COR-L47 (cell line): ENCODE measurements at places on chromosomes 3 and 15.

DNA sequence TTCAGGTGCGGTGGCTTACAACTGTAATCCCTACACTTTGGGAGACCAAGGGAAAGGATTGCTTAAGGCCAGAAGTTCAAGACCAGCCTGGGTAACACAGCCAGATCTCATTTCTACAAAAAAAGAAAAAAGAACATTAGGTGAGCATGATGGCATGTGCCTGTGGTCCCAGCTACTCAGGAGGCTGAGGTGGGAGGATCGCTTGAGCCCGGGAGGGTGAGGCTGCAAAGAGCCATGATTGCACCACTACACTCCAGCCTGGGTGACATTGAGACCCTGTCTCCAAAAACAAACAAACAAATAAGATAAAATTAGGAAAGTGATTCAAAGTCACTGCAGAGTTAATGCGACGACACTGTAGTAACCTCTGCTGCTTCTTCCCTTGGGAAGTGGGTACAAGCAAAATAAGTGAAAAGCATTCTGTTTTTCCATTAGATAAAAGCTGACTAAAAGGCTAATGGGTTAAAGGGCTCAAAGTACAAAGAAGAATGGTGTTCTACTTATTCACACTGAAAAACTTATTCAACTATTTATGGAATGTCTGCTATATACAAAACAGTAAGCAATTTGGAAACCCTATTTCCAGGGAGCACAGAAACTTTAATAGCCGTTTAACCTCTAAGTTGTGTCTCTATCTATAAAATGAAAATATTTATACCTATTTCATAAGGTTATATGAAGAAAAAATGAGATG lies 8.0 kb upstream of the RPS27L start:
- no peak for DNase-seq

- DNase-seq: peak; percentile 45
These were observed 30.4 kb upstream of the ALDH1A3 start for GRCh38 chr15:100849021-100849854.

- DNase-seq: no peak
These were observed 397.9 kb upstream of the GOLIM4 start for GRCh38 chr3:168493412-168494205.

DNA sequence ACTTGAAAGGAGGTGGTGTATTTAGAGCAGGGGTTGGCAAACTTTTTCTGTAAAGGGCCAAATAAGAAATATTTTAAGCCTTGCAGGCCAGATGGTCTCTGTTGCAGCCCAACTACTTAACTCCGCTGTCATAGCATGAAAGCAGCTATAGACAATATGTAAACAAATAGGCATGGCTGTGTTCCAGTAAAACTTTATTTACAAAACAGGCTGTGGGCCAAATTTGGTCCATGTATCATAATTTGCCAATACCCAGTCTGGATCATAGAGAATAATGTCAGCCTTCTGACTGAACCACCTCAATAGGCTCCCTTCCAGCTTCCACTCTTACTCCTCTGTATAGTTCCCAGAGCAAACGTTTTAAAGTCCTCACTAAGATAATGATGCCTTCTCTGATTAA lies 638.8 kb upstream of the CFAP20DC start:
- peak; percentile 2 for DNase-seq

DNA sequence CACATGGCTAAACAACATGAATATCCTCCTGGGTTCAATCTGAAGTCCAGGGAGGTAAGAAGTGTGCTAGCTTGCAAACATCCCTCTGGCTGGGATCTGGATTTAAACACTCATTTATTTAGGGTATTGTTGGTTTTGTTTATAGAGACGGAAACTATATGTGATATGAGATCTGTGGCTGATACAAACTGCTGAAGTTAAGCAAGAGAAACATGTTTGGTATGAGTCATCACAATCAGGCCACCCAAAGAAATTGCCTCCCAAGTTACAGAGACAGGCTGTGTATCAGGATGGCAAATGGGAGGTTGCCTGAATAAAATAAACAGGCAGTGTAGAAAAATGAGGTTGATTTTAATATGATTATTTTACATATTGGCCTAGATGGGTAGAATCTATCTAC lies 562.1 kb downstream of the IGSF11 start:
- no peak for DNase-seq

DNA sequence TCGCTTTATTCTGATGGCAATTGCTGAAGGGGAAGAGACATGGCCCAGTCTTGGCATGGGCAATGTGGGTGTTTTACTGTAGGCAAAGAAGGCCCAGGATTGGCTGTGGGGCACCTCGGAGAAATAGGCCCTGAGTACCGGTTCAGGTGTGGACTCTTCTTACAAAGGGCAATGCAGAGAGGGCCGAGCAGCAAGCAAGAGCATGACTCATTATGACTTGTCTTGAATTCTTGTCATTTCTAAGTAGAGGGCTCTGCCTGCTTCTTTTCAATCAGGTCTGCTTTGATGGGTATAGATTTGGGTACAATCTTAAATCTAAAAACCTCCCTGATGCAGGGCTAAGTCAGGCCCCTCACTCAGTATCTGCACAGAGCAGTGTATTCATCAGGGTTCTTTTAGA lies 14.8 kb upstream of the BUB1B start:
- DNase-seq: no peak

- DNase-seq: no peak
These were observed 27.3 kb upstream of the SPRED1 start for GRCh38 chr15:38225381-38225780.

DNA sequence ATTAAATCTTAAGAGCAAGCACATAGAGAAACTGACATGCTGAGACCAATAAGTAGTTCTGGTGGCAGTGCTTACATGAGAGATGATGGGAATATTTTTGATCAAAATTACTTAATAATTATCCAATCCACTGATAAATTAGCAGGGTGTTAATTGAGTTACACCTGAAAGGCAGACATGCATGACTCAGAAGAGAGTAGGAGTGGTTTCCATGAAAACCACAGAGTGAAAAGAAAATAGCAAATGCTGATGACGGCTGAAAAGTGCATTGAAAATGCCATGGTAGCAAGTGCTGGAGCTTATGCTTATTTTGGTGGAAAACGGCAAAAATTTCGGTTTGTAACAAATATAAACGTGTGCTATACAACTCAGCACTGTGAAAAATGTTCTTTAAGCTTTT lies 267.8 kb upstream of the LRRN1 start:
- DNase-seq: no peak

DNA sequence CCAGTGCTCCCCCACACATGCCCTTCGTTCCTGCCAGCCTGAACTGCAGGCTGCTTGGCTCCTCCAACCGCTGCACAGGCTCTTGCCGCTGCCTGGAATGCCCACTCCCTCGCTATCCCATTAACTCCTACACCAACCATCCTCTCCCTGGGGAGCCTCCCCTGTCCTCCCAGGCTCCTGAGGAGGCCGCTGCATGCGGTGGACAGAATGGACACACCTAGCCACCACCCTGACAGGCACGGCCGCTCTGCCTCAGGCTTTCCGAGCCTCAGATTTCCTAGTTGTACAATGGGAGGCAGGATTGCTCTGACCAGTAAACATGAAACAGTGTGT lies 2.3 kb downstream of the PLXNB1 start:
- no peak for DNase-seq

GRCh38 chr3:133856316-133856715 lies 39.4 kb downstream of the RAB6B start:
- no peak for DNase-seq

DNA sequence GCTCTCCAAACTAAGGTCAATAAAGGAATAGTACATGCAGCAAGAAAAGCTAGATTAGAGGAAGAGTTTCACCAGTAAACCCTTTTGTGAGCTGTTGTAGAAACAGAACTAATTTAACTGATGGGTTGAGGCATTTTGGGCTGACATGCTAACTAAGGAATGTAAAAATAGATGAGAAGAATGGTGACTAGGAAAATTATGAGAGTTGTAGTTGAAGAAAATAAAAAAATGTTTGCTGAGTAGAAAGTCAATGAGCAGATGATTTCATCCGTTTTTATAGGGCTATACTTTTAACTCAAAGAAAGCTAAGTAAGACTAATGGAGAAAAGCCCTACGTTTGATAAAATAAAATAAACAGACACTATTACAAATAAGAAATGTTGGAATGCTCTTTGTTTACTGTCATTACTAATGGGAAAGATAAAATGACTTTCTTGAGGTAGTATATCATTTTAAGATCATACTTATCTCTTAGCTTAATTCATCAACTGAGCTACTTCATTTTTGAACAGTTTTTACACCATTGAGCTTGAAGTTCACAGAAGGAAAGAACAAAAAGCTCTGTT lies 209.4 kb upstream of the DPH6 start:
- no peak for DNase-seq

GRCh38 chr15:58241872-58242271 lies 103.7 kb downstream of the AQP9 start:
- DNase-seq: peak; percentile 34

GRCh38 chr15:77541421-77542181 lies 91.1 kb downstream of the LINGO1 start:
- no peak for DNase-seq

DNA sequence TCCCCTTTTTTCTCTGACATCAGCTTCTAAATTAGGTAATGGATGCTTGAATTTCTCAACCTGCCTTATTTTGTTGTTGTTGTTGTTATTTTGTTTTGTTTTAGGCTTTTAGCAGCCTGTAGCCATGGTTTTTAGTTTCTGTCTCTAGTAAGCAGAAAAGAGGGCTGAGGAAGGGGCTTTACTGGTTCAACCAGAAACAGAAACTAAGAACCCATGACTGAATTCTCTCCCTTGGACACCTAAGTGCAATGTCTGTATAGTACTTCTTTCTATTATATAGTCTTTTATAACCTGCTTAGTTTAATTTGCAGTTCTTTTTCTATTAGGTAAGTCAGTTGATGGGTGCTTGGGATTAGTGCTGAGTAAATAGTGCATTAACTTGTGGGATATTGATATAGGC lies 129.0 kb downstream of the BBX start:
- no peak for DNase-seq

DNA sequence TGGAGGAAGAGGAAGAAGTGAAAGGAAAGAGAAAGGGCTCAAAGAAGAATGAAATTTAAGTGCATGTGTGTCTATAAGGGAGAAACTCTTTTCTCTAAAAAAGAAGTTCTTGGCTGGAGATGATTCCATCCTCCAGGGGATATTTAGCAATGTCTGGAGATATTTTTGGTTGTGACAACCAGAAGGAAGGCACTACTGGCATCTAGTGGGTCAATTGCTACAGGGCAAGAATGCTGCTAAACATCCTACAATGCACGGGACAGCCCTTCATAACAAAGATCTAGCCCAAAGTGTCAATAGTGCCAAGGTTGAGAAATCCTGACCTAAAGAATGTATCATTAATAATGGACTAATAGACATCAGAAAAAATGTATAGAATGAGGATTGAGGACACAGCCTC lies 57.4 kb upstream of the ST3GAL6 start:
- no peak for DNase-seq

DNA sequence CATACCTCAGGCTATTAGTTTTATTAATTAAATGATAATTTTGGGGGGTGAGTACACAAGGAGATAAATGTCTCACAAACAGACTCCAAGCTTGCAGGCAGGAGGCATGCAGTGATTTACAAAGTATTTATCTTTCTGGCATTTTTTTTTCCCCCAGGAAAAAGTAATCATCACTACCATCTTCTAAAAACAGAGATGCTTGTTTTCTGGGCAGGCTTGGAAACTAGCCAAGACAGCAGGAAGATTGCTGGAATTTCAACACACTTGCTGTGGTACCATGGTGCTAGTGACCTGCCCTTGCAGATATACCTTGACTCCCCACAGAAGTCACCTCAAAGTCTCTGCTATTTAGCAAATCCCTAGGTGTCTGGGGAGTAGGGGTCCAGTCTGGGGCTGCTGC lies 732.8 kb upstream of the CFAP20DC start:
- DNase-seq: no peak

DNA sequence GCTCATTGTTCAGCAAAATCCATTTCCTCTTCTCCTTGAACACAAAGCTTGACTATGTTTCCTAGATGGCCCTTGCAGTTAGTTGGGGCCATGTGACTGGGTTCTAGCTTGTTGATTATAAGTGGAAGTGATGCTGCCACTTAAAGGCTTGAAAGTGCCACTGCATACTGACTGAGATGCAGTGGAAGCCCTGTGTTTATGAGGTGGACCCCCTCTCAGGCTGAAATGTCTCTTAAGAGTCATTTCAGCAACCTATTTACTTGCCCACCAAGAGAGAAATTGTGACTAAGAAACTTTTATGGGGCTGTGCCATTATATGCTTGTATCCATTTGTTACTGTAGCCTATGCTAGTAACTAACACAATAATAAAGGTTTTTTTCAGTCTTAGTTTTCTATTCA lies 8.4 kb upstream of the ANP32A start:
- DNase-seq: peak; percentile 5

DNA sequence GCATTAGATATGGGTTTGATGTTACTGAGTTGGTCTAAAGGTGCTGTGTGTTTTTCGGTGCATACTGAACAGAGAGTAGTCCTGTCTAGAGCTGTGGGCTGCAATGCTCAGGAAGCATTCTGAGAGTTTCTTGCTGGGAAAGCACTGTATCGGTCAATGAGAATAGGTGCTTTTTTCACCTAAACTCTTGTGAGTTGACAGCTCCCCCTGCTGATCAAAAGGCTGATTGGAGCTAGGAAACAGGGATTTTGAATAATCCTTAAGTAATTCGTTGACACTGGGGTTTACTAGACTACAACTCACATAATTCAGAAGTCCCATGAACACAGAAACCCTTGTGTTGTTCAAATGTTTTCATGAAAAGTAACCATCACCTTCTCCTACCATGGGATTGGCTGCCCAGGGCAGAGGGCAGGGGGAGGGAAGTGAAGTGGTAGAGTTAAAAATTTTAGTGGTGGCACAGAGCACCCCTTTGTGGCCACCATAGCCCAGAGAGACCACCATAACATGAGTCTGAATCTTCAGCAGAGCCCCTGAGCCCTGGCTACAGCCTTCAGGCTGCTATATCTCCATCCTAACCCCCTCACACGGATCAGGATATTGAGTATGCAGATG lies 13.0 kb upstream of the MANF start:
- peak; percentile 18 for DNase-seq

DNA sequence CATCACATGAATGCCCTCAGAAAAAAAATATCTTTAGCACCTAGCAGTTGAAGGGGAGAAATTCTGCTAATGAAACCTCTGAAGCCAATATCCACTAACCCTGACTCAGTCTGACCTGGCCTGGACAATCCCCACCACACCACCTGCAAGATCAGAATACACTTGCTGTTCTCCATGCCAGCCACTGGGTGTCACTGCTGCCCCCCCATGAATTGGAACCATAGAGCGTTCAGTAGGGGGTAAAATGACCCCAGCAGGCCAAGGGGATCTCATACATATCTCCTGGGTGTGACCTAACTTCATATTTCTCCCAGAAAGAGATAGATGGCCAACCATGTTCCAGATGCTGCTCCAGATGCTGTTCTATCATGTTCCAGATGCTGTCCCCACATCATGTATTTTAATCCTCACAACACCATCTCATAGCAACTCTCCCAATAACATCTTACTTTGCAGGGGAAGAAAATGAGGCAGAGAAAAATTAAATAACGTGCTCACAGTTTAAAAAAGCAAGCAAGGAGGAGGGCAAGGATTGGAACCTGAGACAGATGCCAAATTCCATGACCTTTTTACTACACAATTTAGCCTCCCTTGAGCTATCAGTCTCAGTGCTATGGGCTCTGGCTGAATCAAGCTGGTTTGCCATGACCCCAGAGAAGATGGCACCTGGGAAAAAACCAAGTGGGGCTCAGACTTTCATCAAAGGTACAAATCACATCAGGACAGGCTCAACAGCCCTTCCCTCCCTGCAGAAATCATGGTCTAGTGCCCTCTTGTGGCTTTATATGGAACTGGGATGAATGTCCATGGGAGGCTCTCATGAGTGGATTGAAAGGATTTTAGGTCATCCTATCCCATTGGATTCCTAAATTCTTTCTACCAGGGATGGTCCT lies 12.4 kb downstream of the NTRK3 start:
- DNase-seq: no peak
